ENCODE measurements at places on chromosomes 11 and 22. TPM values are rescaled to one million over a fixed set of nuclear protein-coding genes. Genes with fewer than 3 reads are reported as not detected.

- no peak for DNase-seq
These were observed 86.7 kb upstream of the PRODH start for GRCh38 chr22:19022755-19023154.

Gene P2RX6
- total RNA-seq, result 0.45 TPM

DNA sequence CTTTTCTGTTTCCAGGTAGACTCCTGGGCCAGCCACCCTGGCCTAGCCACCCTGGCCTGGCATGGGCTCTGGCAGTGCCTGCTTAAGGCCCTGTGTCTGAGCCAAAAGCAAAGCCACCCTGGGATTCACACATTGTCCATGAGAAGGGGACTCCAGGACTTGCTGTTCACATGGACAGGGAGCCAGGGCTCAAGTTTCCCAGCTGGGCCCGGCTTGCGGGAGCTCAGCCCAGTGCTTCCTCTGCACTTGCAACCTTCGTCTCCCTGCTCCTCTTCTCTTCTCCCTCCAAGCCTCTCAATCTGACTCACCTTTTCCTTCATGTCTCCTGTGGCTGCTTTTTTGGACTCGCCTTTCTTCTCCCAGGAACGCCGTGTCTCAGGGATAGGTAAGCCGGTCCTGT lies 130.3 kb downstream of the MICAL2 start:
- no peak for DNase-seq

DNA sequence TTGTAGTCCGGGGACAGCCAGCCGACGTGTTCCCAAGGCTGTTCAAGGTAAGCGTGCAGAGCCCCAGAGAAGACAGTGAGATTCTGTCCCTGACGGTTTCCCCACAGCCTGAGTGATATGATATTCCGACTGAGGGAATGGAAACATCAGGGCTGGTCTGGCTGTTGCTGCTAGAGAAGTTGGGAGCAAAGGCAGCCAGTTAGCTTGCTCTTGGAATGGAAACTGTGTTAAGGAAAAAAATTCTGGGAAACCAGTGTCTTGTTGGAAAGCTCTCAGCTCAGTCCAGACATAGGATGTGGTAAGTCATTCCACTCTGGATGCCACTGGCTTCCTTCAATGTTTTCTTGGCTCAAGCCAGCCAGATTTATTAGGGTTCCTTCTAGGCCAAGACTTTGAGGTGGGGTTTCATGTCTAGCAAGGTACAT lies 8.8 kb downstream of the CRY2 start:
- DNase-seq, result no peak

Gene SCGB1D2
- not detected for total RNA-seq

DNA sequence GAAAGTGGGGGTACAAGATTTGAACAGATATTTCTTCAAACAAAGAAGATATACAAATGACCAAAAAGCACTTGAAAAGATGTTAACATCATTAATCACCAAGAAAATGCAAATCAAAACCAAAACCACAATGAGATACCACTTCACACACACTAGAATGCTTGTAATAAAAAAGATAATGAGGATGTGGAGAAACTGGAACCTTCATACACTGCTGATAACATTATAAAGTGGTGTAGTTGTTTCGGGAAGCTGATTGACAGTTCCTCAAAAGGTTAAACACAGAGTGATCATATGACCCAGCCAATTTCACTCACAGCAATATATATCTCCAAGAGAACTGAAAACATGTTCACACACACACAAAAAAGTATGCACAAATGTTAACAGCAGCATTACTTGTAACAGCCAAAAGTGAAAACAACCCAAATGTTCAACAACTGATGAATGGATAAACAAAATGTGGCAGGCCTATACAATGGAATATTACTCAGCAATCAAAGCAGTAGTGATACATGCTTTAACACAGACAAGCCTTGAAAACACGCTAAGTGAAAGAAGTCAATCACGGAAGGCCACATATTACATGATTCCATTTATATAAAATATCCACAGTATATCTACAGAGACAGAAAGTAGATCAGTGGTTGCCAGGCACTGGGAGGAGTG lies 15.1 kb downstream of the PITPNB start:
- no peak for DNase-seq

DNA sequence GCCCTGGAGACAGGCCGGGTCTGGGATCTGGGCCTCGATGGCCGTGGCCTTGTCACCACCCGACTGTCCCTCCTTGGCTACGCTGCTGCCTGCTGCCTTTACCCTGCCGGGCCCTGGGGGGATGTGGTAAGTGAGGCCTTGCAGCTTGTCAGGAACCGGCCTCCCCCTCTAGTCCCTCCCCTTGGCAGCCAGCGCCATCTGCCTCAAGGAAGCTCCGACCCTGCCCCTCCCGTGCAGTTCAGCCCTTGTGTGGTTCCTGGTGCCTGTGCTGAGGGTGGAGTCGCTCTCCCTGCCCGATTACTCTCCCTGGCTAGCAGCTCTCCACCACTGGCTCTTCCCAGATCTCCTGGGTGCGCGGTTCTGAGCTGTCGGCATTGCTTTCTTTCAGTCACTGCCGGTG lies 33.7 kb downstream of the CTTN start:
- DNase-seq, result no peak

- no peak for DNase-seq
These were observed 2.6 kb downstream of the SPDYC start for GRCh38 chr11:65172600-65172999.

Gene CCDC188
- 5.3 TPM for total RNA-seq

Gene TREH
- total RNA-seq, result not detected

- no peak for DNase-seq
These were observed 59.1 kb upstream of the ANO5 start for GRCh38 chr11:22133776-22134175.

Gene CALCA
- total RNA-seq, result not detected

- DNase-seq, result peak; percentile 81
These were observed 23.1 kb upstream of the MICAL2 start for GRCh38 chr11:12087075-12088004.

- no peak for DNase-seq
These were observed 256.1 kb upstream of the SYN3 start for GRCh38 chr22:33314316-33314715.

DNA sequence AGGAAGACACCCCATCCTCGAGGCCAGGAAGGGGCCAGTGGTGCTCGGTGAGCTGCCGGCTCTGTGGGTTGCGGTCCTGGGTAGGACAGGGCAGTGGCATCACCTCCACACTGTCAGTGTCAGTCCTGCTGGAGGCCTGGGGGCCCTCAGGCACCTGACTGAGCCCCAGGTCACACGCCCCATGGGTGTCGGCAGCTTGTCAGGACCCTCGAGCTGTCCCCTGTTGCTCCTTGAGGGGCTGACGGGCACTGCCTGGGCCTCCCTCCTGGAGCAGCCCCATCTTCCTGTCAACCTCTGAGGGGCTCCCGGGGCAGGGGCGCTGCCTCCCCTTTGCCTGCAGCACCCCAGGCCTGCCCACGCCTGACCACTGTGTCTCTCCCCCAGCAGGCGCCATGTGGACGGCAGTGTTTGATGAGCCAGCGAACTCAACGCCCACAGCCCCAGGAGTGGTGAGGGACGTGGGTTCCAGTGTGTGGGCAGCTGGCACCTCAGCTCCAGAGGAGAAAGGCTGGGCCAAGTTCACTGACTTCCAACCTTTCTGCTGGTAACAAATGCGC lies 35.4 kb downstream of the SBF1 start:
- no peak for DNase-seq

Measured in HT1080 (cell line).